CD4-positive, CD25-positive, alpha-beta regulatory T cell (primary cell): ENCODE measurements at places on chromosomes 1 and 21. TPM values are rescaled to one million over a fixed set of nuclear protein-coding genes. Genes with fewer than 3 reads are reported as not detected.

Gene VSIG8
- total RNA-seq: not detected

DNA sequence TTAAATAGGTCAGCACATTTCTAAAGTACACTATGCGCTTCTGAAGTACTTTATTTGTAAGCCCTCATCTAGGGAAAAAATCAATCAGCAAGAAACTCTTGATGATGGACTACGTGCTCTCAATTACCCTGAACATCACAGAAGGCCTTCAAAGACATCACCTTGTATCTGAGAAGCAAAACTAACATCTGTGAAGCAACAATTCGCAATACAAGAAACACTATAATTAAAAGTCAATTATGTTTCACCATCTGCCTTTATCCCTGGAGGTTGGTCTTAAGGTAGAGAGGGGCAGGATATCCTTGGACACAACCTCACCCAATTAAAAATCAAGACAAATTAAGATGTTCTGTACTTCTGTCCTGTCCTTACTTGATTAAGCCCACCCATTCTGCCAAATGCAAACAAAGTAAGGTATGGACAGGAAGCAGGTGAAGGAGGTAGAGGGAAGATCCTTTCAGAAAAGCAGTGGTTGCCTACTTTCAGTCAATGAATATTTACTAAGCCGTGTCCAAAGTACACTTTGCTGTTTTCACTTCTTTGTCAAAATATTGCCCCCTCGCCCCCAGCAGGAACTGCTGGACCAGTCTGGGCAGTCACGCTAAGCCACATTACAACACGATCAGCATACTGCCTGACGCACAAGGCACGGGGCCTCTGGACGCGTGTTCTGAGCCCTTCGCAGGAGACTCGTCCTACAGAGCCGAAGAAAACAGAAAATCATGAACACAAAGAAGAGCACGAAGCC lies 887 bp downstream of the SLC19A2 start:
- H3K27ac ChIP-seq: peak overlapping the region; percentile 73
- H3K36me3 ChIP-seq: no peaks in the 10 kb centered on the region
- DNase-seq: peak; percentile 8
- peaks cover 26% of the 10 kb centered on the region for H3K4me1 ChIP-seq
- H3K27me3 ChIP-seq: no peaks in the 10 kb centered on the region

Gene CAPZB
- 372 TPM for total RNA-seq

DNA sequence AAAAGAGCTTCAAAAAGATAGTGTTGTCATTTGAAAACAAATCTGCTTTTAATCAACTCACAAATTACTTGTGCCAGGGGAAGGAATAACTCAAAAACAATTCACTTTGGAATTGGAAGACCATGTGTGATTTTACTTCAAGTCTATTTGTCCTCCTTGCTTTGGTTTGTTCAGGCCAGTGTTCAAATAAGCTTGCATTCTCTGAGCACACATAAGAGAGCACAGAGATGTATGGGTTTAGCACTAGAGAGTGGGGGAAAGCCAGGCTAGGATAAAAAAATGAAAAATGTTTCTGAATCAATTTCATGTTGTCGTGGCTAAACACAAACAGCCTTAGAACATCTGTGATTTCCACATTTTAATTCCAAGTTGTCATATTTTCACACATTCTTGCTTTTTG lies 325.7 kb upstream of the LYPLAL1 start:
- no peaks in the 10 kb centered on the region for H3K4me1 ChIP-seq
- no peaks in the 10 kb centered on the region for H3K27me3 ChIP-seq
- no peak overlapping the region for H3K27ac ChIP-seq
